C1 segment of cervical spinal cord (tissue), 14 donors: ENCODE measurements at places on chromosomes 1 and 21.

DNA sequence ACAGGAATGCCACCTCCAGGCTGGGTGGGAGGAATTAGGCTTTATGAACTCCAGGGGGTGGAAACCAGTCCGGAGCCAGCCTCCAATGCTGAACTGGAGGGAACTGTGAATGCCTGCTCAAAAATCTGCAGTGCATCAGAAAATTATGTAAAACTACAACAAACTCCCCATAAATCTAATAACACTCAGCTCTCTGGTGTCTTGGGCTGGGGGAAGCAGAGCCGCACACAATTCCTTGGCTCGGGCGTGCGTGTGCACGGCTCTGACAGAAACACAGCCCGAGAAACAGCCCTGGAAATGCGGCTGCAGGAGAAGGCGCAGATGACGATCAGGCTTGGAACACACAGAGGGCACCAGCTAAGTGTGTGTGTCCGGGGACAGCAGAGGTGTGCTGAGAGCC lies 127.6 kb upstream of the VAMP3 start:
- no peak for DNase-seq

DNA sequence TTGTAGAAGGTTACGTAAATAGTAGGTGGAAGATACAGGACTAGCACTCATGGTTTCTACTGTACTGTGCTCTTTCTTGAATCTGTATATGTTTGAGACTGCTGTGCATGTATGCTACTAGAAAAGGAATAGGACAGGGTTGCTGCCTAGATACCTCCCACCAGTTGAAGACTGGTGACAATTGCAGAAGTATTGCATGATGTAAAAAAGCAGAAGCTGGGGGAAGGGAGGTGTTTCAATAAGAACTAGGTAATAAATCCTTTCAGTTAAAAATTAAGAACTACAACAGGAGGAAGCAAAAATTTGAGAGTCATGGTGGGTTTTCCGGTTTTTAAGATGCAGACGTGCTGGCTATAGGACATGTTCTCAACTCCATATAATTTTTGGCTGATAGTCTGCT lies 88.1 kb downstream of the CCDC30 start:
- DNase-seq = no peak

GRCh38 chr1:171902527-171902926 lies 61.2 kb downstream of the DNM3 start:
- DNase-seq = no peak

DNA sequence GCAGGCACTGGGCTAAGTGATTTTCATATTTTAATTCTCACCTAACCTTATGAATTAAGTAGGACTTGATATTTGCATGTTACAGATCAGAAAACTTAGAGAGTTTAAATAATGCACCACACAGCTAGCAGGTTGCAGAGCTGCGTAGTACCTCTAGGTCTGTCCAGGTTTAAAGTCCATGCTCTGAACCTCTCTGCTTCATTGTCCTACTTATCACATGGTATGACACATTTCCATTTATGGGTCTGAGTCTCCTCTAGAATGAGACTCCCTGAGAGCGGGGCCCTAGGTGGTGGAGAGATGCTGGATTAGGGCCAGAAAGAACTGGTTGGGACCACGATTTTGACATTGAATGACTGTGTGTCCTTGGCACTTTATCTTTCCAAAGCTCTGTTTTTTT lies 102.5 kb upstream of the USP24 start:
- no peak for DNase-seq

- DNase-seq = no peak
These were observed 5.3 kb upstream of the FAM78B start for GRCh38 chr1:166172106-166172505.

- peak; percentile 48 for DNase-seq
These were observed 553 bp downstream of the TTC3 start for GRCh38 chr21:37073417-37074196.

- DNase-seq = no peak
These were observed 38.1 kb downstream of the B3GALT5 start for GRCh38 chr21:39650801-39651200.

- DNase-seq = no peak
These were observed 21.8 kb upstream of the RAB4A start for GRCh38 chr1:229248821-229249817.

DNA sequence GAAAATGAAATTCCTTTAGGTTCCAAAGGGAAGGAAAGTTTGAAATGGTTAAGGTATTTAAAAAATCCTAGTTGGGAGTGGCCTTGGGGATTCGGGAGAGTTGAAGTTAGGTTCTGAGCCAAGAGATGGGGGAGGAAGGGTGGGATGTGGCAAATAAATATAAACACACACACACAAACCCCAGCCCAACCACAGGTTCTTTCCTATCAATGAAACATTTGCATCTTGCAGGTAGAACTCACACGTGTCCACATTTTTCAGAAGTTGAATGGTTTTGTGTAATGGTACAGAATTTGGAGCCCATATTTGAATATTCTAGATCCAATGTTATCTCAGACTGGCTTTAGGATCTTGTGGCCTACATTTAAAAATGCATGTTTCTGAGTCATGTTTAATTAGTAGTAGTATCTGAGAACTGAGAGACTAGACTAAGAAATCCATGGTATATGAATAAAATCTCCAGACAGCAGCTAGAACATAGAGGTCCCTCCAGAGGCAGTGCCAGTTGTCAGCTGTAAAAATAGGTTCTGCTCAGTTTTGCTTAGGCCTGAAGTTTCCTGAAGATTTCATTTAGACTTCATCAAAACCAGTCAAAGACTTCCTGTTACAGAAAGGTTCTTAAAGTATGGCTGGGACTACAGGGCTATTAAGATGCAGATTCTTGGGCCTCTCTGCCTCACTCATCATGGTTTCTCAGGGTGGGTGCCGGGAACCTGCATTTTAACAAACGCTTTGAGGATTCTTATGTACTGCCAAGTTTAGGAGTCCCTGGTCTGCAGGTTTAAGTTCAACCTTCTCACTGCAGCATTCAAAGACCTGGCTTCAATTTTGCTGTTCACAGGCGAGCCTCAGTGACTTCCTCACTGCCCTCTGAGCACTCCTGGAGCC lies 21.3 kb downstream of the RUNX1 start:
- DNase-seq = no peak
